ENCODE measurements at places on chromosomes 5 and 9. TPM values are rescaled to one million over a fixed set of nuclear protein-coding genes. Genes with fewer than 3 reads are reported as not detected.

DNA sequence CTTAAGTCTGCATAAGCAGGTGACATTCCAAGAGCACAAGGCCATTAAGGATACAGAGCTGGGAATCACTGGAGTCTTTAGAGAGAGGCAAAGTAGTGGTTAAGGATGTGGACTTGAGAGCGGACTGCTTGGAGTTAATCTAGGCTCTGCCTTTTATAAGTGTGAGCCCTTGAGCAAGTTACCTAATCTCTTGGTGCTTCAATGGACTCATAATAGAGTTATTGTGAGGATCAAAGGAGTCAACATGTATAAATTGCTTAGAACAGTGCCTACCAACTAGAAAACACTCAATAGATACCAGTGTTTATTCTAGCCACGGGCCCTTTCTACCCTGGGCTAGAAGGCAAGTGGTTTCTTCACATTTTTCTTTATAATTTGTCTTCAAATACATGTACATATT lies 819.4 kb downstream of the NR2F1-AS1 start:
- no peak for DNase-seq
- no peak overlapping the region for H3K27ac ChIP-seq
- peaks cover 26% of the 10 kb centered on the region for H3K4me1 ChIP-seq
- no peak overlapping the region for H3K4me3 ChIP-seq
- H3K36me3 ChIP-seq, result no peaks in the 10 kb centered on the region

DNA sequence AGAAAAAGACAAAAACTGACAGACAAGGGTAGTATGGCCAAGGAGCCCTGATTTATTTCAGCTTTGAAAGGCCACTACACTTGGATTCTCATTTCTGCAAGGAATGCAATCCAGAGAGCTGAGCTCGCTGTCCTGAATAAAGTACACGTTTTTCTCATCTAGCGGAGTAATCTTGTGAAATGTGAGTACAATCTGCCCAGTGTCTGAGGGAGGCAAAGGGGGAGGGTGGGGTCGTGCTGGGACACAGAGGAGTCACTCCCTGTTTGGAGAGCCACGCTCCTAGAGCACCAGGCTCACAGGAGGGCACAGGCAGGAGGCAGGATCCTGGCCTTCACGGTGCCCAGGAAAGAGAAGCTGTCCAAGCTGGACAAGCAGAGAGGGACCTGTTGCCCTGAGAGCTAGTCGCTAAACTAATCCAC lies 51.0 kb upstream of the IFNK start:
- DNase-seq, result no peak
- H3K36me3 ChIP-seq, result no peaks in the 10 kb centered on the region
- H3K4me3 ChIP-seq, result no peak overlapping the region
- H3K27me3 ChIP-seq, result peaks cover 8% of the 10 kb centered on the region
- H3K4me1 ChIP-seq, result no peaks in the 10 kb centered on the region
- no peak overlapping the region for H3K27ac ChIP-seq

GRCh38 chr5:157578079-157578780 lies 2.7 kb upstream of the ADAM19 start:
- no peak for DNase-seq
- no peak overlapping the region for H3K4me3 ChIP-seq
- H3K4me1 ChIP-seq, result peaks cover 49% of the 10 kb centered on the region

GRCh38 chr5:153099328-153099727 lies 391.1 kb upstream of the GRIA1 start:
- no peak overlapping the region for H3K27ac ChIP-seq
- DNase-seq, result no peak
- no peaks in the 10 kb centered on the region for H3K36me3 ChIP-seq
- H3K4me1 ChIP-seq, result no peaks in the 10 kb centered on the region

DNA sequence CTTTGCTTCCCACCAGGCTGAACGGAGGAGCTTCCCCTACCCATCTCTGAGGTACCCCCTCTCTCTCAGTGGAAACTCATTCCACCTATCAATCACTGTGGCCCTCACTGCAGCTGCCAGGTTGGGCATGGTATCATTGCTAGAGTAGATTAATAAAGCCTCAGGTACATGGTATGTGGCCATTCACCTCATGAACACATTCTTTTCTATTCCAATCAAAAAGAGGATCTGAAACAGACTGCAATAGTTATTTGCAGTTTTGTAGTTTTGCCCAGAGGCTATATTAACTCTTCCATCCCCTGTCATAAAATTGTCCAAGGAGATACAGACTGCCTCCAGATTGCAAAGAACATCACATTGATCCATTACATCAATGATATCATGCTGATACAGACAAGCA lies 85.8 kb upstream of the MVB12B start:
- H3K4me3 ChIP-seq, result no peak overlapping the region
- no peaks in the 10 kb centered on the region for H3K4me1 ChIP-seq

DNA sequence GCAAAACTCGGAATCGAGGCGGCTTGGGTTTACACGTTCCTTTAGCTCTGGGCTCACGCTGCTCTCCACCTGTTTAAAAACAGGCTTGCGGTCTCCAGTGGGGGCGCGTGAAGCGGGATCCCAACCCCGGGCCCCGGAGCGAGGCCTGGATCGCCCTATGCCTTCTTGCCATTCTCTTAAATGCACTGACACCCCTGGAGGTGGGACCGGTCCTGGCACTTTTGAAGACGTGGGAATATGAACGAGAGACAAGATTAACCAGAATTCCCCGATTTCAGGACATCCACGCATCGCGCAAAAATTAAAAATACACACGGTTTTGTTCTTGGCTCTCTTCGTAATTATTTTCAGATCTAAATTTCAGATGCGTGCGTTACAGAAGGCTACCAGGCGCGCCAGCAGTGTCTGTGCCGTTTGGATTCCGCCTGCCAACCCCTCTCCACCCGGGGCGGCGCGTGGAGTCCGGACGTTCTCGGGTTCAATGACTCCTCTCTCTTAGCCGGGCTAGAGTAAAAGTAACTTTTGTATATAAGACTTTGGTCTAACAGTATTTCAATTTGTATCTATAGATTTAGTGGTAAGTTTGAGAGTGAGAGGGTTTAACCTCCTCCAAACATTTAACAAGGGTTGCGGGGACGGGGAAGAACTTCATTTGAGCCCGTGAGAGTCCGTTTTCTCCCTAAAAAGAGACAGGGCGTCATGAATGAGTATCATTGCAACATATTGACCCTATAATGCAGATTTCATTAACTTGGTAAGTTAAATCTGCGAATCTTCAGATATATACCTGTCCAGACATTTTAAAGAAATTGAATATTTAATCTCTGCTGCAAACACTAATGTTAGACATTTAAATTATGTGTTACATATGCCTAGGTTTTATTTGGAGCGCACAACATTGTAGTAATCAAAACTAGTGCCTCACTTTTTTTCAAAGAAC lies 3.8 kb downstream of the FOXD1 start:
- DNase-seq, result no peak
- no peaks in the 10 kb centered on the region for H3K27me3 ChIP-seq
- H3K4me3 ChIP-seq, result peak overlapping the region; percentile 94
- H3K4me1 ChIP-seq, result peaks cover 63% of the 10 kb centered on the region
- H3K27ac ChIP-seq, result no peak overlapping the region
- H3K36me3 ChIP-seq, result peaks cover 24% of the 10 kb centered on the region

DNA sequence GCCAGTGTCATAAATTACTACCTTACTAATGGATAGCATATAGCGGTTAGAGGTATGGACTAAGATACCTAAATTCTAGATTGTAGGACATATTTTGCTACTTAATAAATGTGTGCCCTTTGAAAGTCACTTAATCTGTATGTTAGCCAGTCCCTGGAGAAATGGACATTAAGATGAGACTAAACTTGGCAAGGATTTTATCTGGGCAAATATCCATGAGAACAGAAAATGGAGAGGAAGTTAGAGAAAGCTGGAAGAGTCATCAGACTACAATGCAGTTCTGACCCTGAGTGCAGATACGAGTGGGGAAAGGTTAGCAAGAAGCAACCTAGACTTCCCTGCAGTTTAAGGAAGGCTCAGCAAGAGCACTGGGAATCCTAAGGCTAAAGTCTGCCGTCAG lies 33.0 kb downstream of the TBCA start:
- no peaks in the 10 kb centered on the region for H3K27me3 ChIP-seq
- H3K36me3 ChIP-seq, result peaks cover 5% of the 10 kb centered on the region
- H3K4me3 ChIP-seq, result no peak overlapping the region
- H3K4me1 ChIP-seq, result peaks cover 19% of the 10 kb centered on the region
- DNase-seq, result peak; percentile 45

DNA sequence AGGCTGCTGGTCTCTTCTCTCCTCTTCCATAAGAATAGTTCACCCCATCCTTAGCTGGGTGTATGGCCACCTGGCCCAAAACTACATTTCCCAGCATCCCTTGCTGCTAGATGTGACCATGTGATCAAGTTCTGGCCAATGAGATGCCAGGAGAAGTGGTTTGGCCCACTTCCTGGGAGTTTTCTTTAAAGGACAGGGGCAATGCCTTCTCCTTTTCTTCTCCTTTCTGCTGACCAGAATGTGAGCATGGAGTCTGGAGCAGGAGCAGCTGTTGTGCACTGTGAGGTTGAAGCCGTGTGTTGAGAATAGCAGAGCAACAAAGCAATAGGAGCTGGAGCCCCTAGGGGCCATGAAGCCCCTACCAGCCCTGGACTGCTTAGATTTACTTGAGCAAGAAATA lies 36.8 kb downstream of the C9orf50 start:
- peaks cover 8% of the 10 kb centered on the region for H3K4me1 ChIP-seq
- peaks cover 2% of the 10 kb centered on the region for H3K27me3 ChIP-seq
- H3K4me3 ChIP-seq, result no peak overlapping the region
- H3K27ac ChIP-seq, result peak overlapping the region; percentile 46

DNA sequence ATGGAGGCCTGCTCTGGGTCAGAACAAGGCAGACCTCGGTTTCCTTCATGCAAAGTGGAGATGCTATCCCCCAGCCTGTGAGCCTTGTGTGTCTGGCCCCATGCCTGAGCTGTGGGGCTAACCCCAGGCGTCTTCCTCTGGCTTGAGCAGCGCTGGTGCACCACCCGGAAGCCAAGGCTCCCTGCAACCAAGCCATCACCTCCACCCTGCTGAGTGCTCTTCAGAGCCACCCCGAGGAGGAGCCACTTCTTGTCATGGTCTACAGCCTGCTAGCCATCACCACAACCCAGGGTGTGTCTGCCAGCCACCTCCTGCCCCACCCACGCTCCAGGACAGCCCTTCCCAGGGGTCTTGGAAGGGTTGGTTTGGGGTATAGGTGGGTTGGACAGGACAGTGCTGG lies 16.2 kb downstream of the REXO4 start:
- no peak for DNase-seq
- peaks cover 15% of the 10 kb centered on the region for H3K36me3 ChIP-seq
- H3K4me1 ChIP-seq, result peaks cover 16% of the 10 kb centered on the region
- no peak overlapping the region for H3K27ac ChIP-seq
- no peak overlapping the region for H3K4me3 ChIP-seq

DNA sequence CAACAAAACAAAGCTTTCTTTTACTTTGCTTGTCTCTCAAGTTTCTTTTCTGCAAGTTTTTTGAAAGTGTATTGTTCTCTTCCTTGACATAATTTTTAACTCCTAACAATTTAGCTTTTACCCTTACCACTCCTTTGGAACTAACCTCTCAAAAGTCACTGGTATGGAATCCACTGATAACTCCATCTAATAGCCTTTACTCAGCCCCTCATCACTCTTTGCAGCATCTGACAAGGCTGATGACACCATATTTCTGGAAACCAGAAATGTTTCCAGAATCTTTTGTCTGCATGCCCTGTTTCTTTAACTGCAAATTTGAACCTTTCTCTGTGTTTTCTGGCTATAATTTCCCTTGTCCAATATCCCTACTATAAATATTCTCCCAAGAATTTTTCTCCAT lies 46.5 kb downstream of the ZNF474 start:
- H3K4me3 ChIP-seq, result peak overlapping the region; percentile 3
- H3K36me3 ChIP-seq, result peaks cover 14% of the 10 kb centered on the region
- no peak for DNase-seq
- no peaks in the 10 kb centered on the region for H3K27me3 ChIP-seq
- peak overlapping the region; percentile 64 for H3K27ac ChIP-seq

DNA sequence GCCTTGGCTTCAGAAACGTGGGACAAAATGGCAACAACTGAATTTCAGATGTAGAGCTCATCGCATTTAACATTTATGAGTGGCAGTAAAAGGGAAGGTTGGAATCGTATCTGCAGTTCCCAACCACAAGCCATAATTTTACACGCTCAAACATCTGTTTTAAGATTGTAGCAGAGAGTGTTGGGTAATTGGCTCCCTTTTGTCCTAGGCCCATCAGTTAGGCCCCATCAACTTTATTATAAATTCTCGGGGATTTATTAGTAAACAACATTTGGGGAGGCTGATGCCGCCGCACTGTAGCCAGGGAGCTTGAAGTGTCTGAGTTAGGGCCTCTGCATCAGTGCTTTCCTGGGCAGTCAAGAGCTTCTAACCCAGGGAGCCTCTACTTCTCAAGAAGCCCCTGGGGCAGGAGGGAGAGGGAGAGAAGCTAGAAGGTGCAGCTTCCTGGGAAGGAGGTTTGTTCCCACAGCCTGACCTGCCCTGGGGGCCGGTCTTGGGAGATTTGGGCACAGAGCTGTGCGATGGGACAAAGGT lies 66.2 kb downstream of the HSPA4 start:
- DNase-seq, result no peak
- no peak overlapping the region for H3K4me3 ChIP-seq
- peaks cover 10% of the 10 kb centered on the region for H3K4me1 ChIP-seq
- no peak overlapping the region for H3K27ac ChIP-seq
- H3K27me3 ChIP-seq, result peaks cover 26% of the 10 kb centered on the region

- H3K36me3 ChIP-seq, result peaks cover 8% of the 10 kb centered on the region
- no peaks in the 10 kb centered on the region for H3K27me3 ChIP-seq
- DNase-seq, result no peak
- peak overlapping the region; percentile 73 for H3K27ac ChIP-seq
- H3K4me3 ChIP-seq, result no peak overlapping the region
- H3K4me1 ChIP-seq, result peaks cover 25% of the 10 kb centered on the region
Observed at GRCh38 chr5:33317271-33317670, 123.5 kb upstream of the TARS1 start.

DNA sequence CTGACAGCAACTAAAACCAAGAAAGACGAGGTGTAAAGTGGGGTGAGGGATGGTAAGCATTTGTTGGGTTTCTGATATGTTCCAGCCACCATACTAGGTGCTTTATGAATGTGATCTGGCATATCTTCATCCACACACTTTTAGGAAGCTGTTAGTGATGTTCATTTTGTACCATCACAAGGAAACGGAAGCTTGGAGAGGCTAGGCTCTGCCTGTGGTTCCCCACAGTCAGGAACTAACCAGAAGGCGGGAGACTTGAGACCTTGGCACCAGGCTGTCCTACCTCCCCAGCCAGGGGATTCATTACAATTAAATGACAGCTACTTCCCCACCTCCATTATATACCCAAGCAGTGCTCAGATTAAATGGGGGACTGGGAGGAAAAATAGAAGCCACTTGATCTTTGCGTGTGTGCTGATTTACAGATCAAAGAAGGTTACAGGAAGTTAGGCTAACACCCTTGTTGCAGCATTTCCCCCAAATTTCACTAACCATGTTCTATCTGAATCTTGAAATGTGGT lies 43.0 kb downstream of the SFXN1 start:
- peaks cover 25% of the 10 kb centered on the region for H3K4me1 ChIP-seq
- no peak for DNase-seq
- peaks cover 60% of the 10 kb centered on the region for H3K36me3 ChIP-seq

GRCh38 chr5:159033351-159033657 lies 66.4 kb downstream of the EBF1 start:
- H3K36me3 ChIP-seq, result no peaks in the 10 kb centered on the region
- H3K4me3 ChIP-seq, result no peak overlapping the region
- no peaks in the 10 kb centered on the region for H3K27me3 ChIP-seq

CCDC183 gene
- total RNA-seq, result 0.90 TPM

RASEF gene
- total RNA-seq, result 0.05 TPM

DEPDC1B gene
- total RNA-seq, result 7.3 TPM

BNC2 gene
- total RNA-seq, result 18.5 TPM
